Naive thymus-derived CD8-positive, alpha-beta T cell (primary cell): ENCODE measurements at places on chromosomes 2 and 18.
A peak's percentile ranks its signal among the peaks of the same experiment; 100 is the strongest.

DNA sequence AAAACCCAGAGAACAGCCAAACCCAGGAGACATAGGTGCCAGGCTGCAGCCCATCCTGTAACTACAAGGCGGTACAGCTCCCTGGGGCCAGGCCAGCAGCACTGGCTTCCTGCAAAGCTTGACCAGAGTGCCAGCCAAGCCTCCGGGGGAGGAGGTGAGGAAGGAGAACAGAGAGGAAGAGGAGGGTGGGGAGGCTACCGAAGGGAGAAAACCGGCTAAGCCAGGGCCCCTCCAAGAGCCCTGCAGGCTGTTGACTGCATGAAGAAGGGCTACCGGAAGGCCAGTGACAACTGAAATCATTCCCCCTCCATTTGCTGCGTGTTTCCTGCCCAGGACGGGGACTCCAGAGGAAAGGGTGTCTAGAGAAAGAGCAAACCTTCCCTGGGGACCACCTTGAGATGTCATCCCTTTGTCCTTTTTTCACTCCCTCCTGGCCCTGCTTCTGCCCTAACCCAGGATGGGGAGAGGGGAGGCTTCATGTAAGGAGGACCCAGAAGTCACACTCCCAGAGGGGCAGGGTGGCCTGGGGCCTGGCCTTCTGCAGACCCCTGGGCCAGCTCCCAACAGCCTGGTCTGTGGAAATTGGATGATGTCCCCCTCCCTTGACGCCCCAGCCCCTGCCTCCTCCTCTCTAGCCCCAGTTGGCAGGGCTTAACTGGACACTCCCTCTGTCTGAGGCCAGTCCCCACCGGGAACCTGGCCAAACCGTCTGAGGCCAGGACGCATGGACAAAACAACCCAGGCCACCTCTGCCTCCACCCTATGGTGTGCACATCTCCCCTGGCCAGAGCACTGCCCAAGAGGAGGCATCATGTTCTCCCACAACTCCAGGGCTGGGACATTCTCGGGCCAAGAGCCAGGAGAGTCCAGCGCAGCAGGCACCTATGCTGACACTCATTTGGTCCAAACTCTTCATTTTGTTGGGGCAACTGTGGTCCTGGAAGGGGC is 207.8 kb downstream of the CYP26B1 start:
- no peak for DNase-seq

GRCh38 chr18:10052871-10053270 is 139.1 kb downstream of the VAPA start:
- DNase-seq: no peak

GRCh38 chr2:174607989-174608865 is 10.6 kb upstream of the WIPF1 start:
- DNase-seq: no peak

DNA sequence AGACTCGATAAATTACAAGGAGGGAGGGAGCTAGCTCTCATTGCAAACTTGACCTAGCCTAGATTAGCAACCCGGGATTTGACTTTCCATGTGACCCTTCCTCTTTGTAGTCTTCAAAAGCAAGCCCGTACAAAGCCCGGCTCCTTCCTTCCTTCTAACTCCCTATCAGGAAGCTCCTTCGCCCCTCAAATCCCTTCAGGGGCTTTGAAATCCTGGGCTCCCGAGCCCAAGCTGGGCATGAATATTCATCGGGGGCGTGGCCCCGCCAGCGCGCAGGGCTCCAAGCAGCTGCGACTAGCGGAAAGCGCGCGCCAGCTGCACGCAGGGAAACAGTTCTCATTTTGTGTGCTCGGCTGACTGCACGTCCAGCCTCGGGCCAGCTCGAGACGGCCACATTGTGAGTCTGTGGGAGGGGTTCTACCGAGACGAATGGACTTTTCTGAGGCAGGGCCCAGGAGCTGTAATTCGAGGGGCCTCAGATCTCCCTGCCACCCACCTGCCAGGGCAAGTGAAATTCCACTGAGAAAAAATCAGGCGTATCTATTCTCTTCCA is 84.0 kb upstream of the PELI1 start:
- DNase-seq: peak; percentile 53

- no peak for DNase-seq
Observed at GRCh38 chr2:130728007-130728454, 839 bp upstream of the GPR148 start.

- DNase-seq: peak; percentile 65
Observed at GRCh38 chr2:157874997-157875640, 1.0 kb downstream of the ACVR1 start.

- DNase-seq: no peak
Observed at GRCh38 chr18:28974504-28974903, 797.6 kb upstream of the CDH2 start.

GRCh38 chr2:82524826-82525225 is 1934.3 kb downstream of the SUCLG1 start:
- no peak for DNase-seq

GRCh38 chr2:105180491-105180972 is 61.0 kb upstream of the GPR45 start:
- DNase-seq: no peak

- no peak for DNase-seq
Observed at GRCh38 chr18:37502036-37502435, 63.6 kb downstream of the CELF4 start.

GRCh38 chr2:207200136-207200535 is 34.4 kb upstream of the KLF7 start:
- DNase-seq: no peak

GRCh38 chr2:34670482-34670881 is 1071.4 kb upstream of the FAM98A start:
- no peak for DNase-seq

DNA sequence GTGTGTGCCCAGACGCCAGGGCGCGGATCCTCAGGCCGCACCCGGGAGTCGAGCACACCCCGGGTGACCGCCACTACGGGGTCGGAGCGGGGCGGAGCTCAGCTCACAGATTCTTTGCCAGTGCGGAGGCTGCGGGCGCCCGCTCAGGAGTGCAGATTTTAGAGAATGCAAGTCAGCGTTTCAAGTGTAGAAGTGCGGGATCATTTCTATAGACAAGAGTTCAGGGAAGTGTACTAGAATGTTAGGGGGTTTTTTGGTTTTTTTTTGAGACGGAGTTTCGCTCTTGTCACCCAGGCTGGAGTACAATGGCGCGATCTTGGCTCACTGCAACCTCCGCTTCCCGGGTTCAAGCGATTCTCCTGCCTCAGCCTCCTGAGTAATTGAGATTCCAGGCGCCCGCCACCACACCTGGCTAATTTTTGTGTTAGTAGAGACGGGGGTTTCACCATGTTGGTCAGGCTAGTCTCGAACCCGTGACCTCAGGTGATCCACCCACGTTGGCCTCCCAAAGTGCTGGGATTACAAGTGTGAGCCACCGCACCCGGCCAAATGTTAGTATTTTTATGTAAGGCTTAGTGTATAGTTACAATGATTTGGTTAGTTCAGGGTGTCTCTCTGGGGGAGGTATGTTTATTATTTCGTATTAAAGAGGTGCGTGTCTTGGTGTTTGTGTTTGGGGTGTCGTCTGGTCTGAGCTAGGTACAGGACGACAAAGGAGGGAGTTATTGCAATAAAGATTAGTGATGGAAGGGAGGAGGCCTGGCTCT is 619 bp upstream of the FAM168B start:
- peak; percentile 65 for DNase-seq

- DNase-seq: no peak
Observed at GRCh38 chr18:30623401-30624065, 419.0 kb downstream of the DSC3 start.

- no peak for DNase-seq
Observed at GRCh38 chr2:168816369-168816768, 13.9 kb downstream of the NOSTRIN start.

- no peak for DNase-seq
Observed at GRCh38 chr18:7429831-7430230, 137.3 kb upstream of the PTPRM start.

GRCh38 chr2:103294420-103294819 is 532.6 kb downstream of the TMEM182 start:
- no peak for DNase-seq

- no peak for DNase-seq
Observed at GRCh38 chr2:47283659-47284058, 119.3 kb upstream of the MSH2 start.

DNA sequence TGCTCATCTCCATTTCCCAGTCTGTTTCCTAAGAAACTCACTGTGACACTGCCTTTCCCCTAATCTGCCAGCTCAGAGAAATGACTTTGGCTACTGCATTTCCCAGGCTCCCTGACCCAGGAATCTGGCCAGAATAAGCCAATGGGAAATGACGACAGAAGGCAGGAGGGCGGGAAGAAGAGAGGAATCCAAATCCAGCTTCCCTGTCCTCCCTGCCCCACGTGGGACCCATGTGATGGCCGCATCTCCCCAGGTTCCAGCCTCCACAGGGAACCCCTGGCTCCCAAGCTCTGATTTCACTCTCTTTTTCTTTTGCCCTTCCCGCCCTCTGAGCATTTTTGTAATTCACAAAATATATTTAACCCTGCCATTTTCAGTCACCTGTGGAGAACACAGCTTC is 37.8 kb upstream of the RAB12 start:
- no peak for DNase-seq

- DNase-seq: no peak
Observed at GRCh38 chr2:196162586-196163175, 8.7 kb downstream of the STK17B start.
